T-helper 1 cell (primary cell): ENCODE measurements at places on chromosomes 6 and 20.
A peak's percentile ranks its signal among the peaks of the same experiment; 100 is the strongest.

DNA sequence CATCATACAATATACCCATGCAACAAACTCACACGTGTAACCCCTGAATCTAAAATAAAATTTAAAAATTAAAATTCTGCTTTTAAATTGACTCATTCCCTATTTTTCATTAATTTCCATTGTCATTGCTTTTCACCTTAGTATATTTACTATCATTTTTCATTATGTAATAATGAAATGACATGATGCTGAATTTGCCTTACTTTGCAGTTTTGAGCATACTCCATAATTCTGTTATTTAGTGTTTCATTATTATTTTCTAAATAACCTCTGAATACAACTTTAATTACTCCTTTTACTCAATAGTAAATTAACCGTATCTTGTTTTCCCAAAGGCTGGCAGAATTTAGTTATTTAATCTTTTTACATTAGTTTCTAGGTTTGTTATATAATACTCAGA lies 719.6 kb downstream of the DOK5 start:
- no peak for DNase-seq

DNA sequence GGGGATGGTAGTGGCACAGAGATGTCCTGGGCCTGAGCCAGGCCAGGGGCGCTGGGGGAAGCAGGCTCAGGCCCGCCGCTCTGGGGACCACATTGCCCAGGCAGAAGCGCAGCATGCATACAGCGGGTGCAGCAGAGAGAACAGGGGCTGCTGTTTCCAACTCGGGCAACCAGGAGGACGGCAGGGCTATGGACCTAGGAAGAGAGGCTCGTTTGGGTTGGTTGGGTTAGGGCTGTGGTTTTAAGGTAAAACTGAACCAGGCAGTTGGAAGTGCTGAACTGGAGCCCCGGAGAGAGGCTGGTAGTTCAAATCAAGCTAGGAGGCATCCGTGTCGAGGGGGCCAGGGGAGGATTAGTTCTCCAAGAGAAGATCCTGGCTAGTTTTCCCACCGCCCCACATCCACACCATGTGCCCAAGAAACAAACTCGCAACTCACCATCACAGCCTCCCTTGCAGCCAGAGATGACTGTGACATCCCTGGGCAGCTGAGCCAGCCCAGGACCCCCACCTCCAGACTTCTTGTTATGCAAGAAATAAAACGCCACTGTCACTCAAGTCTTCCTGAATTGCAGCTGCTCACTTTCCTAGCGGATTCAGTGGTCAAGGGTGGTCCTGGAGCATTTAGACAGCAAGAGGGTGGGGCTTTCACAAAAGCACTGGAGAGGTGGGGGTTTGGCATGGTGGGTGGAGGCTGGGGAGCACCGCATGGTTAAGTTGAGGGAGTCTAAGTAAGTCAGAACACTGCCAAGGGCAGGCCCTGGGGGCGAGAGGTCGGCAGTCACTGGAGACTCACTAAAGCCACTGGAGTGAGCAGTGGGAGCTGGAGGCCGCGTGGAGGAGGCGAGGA lies 161.2 kb downstream of the GRM4 start:
- DNase-seq, result no peak

- no peak for DNase-seq
Measured at GRCh38 chr6:74213995-74214394, 518.0 kb downstream of the CD109 start.

- no peak for DNase-seq
Measured at GRCh38 chr6:35727231-35727934, 9.4 kb upstream of the ARMC12 start.

DNA sequence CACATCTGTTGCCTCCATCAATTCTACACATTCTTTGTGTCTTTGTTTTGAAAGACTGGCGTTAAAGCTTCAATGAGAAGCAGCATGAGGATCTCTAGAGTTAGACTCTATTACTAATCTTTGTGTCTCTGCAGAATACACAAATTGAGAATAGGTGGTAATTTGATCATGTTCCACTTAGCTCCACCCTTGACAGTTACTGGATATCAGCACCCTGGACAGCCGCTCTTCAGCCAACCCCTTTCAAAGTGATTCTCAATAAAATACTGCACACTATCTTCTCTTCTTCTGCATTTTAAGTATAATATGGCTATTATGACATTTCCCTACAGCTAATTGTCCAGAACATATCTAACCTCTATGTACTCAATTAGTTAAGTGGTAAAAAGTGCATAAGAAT lies 54.3 kb upstream of the CNR1 start:
- DNase-seq, result no peak

DNA sequence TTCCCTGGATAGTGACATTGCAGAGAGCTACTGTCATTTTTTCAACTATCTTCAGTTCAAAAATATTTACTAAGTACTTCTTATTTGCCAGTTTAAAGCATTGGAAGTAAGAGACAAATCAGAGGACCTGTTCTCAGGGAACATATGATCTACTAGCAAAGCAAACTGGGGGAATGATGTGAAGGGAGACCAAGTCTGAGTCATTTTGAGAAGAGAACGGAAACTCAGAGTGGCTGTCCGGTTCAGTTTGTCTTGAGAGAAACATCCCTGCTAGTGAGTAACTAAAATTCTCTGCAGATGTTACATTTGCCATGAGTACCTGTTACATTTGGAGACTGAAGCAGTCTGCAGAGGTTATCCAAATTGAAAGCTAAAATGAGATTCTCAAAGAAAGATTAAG lies 118.3 kb downstream of the KCNQ5 start:
- DNase-seq, result no peak

DNA sequence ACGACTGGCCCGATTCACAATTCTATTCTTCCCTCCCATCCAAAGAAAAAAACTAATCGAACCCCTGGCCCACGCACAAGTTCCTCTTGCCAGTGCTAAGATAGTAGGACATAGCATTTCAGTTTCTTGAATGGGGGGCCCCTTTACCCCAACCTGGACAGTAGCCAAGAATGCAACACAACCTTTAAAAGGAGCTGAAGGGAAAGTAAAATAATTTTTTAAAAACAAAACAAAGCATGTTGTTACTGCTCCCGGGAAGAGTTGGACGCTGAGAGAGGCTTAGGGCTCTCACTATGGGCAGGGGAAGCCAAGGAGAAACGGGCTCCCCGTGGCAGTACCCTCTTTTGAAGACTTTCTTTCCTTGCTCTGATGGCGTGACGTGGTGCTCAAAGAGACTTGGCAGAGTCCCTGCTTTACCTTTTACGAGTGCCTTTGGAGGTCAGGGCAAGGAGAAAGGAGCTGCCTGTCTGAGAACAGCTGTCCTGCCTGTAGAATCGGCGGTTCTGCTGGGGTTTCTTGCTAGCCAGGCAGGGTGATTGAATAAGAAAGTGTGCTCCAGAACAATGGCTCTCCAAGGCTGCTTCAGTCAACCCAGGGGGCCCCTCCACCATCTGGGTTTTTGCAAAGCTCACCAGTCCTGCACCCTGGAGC lies 5.8 kb downstream of the TFAP2C start:
- no peak for DNase-seq

DNA sequence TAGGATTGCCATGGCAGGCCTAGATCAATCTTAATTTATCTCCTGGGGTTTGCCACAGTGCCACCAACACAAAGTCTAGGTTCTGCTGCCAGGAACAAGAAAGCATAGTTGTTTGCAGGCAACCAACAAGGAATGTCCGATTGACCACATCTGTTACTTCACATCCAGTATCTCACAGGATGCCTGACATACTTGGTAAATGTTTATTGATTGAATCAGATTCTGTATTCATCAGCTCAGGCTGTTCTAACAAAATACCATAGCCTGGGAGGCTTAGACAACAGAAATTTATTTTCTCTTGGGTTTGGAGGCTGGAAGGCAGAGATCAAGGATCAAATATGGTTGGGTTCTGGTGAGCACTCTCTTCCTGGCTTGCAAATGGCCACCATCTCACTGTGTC lies 26.3 kb upstream of the MC3R start:
- DNase-seq, result no peak

- no peak for DNase-seq
Measured at GRCh38 chr6:390914-391558, 516 bp upstream of the IRF4 start.

GRCh38 chr6:26272171-26272637 lies 92.8 kb upstream of the BTN3A2 start:
- peak; percentile 46 for DNase-seq

GRCh38 chr6:43520097-43520496 lies 3.2 kb downstream of the POLR1C start:
- DNase-seq, result no peak

DNA sequence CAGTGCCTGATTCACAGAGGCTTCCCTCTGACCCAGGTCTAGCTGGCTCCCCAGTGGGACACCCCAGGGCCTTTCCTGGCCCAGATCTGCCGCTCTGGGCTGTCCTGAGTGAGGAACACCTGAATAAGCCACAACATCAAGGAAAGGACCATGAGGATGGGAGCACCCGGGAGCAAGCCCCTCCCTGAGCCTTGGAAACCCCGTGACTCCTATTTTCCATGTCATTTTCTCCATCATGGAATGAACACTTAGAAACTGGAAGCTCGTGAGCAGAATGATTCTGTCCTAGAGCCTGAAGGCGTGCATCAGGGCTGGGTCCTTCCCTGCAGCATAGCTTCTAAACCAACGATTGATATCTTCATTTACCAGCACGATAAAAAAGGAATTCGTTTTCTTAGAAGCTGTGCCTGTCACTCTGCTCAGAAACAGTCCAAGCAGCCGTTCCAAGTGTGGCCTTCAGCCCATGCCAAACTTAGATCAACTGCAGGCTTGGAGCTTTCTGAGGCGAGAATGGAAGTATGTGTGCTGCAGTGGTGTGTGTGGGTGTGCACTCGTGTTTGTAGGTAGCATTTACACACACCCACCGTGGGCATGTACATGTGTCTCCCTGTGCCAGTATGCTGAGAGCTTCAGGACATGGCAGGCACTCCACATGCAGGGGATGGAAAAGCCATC lies 83.2 kb upstream of the FOXC1 start:
- no peak for DNase-seq

GRCh38 chr6:41836660-41837052 lies 49.2 kb downstream of the TOMM6 start:
- no peak for DNase-seq

- DNase-seq, result no peak
Measured at GRCh38 chr20:51943761-51944160, 141.4 kb upstream of the SALL4 start.

DNA sequence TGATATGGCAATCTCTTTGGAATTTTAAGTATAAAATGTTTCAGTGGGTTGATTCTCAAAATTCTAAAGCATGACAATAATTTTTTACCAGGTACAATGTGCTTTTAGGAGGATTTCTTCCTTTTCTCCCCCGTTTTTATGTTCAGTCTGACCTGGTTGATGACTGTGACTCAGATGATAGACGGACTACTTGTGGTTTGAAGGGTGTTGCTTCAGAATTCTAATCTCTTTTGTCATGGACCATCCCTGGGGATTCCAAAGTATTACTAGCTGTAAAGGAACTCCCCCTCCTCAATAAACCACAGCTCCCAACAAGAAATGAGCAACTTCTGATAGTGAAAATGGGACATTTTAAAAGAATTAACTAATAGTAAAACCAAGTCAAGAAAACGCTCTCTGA lies 34.9 kb upstream of the TNFAIP3 start:
- DNase-seq, result no peak

DNA sequence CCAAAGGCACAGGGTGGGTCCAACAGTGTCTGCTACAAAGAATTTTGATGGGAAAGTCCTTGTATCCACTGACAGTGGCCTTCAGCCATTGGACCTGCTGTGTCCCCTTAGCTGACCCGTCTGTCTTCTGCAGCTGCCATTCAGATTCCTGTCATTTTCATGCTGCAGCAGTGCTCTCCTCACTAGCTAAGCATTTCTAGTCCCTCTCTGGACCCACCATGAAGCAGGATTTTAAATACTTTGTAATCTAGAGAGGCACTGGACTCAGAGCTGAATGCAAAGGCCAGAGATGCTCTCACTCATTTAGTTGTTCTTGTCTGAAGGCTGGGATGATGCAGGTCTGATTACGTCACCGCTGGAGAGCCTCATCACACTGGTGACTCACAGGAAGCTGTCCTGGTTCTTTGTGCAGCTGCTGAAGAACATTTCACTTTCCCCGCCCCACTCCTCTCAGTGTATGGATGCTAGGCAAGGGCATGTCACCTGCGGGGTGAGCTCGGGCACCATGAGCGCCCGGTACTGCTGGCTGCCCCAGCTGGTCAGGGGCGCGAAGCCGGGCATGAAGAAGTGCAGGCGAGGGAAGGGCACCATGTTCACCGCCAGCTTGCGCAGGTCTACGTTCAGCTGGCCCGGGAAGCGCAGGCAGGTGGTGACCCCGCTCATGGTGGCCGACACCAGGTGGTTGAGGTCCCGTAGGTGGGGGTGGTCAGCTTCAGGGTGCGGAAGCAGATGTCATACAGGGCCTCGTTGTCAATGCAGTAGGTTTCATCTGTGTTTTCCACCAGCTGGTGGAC lies 19.4 kb upstream of the TUBB2A start:
- no peak for DNase-seq

GRCh38 chr6:131049608-131050007 lies 13.4 kb downstream of the EPB41L2 start:
- no peak for DNase-seq

DNA sequence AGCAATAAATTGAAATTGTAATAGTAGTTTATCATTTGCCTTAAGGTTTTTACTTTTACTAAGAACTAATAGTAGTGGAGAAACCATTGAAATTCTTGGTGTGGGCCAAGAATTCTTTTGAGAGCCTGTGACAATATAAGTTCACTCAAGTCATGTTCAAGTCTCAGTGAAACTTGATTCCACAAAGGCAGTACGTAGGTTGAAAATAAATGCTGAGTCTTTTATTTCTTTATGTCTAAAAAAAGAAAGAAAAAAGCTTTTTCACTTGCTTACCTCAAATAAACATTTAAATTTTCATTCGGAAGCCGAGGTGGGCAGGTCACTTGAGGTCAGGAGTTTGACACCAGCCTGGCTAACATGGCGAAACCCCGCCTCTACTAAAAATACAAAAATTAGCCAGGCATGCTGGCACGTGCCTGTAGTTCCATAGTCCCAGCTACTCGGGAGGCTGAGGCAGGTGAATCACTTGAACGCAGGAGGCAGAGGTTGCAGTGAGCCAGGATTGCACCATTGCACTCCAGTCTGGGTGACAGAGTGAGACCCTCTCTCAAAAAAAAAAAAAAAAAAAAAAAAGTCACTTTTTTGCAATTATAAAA lies 57.8 kb upstream of the NELFCD start:
- DNase-seq, result no peak

- no peak for DNase-seq
Measured at GRCh38 chr20:46997187-46997586, 102.5 kb downstream of the EYA2 start.
